Right cardiac atrium (tissue), 5 donors: ENCODE measurements at places on chromosomes 3 and 15. TPM values are rescaled to one million over a fixed set of nuclear protein-coding genes. Genes with fewer than 3 reads are reported as not detected.

DNA sequence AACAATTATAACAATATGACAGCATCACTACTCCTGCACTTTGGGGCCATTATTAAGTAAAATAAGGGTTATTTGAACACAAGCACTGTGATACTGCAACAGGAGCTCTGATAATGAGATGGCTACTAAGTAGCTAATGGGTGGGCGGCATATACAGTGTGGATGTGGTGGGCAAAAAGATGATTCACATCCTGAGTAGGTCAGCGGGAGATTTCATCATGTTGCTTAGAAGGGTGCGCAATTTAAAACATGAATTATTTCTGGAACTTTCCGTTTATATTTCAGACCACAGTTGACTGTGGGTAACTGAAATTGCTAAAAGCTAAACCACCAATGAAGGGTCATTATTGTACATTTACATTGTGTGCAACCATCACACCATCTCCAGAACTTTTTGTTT, 42.3 kb downstream of the FBXO22 start:
- no peak for DNase-seq

DNA sequence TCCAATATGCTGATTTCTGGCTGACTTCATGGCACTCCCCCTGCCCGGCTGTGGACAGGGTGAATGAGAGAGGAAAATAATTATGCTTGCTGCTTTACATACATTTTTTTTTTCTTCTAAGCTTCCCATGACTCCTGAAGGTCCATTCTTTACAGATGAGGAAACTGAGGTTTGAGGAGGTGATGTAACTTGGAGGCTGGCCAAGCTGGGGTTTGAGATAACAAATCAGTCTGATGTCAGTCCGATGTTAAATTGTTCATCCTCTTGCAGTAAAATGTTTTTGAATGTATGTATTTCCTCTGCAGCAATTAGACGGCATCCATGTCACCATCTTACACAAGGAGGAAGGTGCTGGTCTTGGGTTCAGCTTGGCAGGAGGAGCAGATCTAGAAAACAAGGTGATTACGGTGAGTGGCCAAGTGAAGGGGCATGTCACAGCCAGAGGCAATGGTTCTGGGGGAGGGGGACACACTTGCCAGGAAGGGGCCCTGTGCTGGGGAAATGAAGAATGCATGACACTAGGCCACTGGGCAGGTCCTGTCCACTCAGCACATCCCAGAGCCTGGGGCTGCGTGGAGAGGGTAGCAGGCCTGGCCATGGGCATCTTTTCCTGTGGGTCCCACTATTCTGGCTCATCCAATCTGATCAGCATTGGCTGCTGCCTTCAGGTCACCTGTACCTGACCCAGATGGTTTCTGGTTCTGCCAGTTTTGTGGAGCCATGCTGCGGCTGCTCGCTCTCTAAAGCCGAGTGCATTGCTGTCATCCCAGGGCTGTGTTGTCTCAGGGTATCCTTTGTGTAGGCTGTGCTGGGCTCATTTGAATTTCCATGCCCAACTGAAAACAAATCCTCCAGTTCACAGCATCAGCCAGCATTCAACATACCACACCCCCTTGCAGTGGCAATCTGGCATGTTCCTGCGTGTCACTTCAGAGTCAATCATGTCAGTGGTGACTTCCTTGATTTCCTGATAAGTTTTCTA, 20.4 kb downstream of the STARD5 start:
- DNase-seq = no peak

- DNase-seq = no peak
Measured at GRCh38 chr15:63502137-63502766, 2.1 kb upstream of the USP3 start.

SOX14 gene
- not detected for total RNA-seq

SMCO1 gene
- total RNA-seq = 12.1 TPM

ACOX2 gene
- 41.3 TPM for total RNA-seq
